ENCODE measurements at places on chromosomes 1 and 21.

- no peak for DNase-seq
These were observed 198.7 kb upstream of the IVNS1ABP start for GRCh38 chr1:185515696-185516095.

GRCh38 chr1:106722466-106722865 is 334.0 kb upstream of the PRMT6 start:
- no peak for DNase-seq

DNA sequence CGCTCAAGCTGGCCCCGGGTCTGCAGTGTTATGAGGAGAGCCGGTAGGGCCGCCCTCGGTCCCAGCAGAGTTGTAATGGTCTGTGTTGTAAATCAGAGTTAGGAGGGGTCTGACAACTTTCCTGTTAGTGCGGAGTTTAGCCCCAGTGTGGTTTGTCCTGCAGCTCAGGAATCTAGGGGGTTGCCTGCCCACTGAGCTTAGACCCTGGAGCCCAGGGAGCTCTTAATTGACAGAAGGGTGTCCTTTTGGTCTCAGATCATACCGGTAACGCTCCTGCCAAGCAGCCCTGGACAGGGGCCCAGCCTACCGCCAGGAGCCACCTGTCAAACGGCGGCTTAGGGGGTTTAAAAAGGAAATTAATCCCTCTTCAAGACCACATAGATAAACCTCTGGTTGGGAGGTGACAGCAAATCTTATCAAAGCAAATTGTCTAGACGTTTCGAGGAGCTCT is 164.4 kb downstream of the DYRK1A start:
- DNase-seq: no peak

DNA sequence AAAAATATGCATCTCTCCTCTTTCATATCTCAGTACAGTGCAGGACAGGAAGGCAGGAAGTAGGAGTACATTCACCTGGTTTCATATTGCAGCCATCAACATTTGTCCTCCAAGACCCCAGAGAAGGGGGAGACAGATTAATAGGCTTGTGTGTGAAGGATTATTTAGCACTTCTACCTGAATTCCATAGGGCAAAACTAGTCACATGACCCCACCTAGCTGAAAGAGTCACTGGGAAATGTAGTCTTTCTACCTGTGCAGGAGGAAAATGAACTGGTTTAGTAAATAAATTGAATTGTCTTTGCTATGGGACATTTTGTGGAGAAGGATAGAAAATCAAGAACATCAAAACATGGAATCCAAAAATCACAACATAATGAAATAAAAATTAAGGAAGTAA is 13.9 kb upstream of the TRIM33 start:
- DNase-seq: no peak

DNA sequence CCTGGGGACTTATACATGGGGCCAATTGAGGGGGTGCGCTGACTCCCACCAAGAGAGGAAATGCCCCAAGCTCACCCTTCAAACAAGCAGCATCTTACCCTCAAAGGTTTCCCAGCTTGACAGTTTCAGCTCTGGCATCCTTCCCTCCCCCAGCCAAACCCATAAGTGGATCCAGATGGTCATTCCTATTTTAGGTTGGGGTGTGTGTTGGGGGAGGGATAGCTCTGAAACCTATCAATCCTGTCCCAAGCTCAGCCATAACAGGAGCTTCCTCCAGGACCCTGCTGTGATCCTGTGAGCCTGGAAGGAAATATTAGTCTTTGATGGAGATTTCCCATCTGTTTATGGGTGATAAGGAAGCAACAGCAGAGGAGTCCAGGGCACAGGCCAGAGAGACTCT is 3.4 kb upstream of the TMEM222 start:
- no peak for DNase-seq

DNA sequence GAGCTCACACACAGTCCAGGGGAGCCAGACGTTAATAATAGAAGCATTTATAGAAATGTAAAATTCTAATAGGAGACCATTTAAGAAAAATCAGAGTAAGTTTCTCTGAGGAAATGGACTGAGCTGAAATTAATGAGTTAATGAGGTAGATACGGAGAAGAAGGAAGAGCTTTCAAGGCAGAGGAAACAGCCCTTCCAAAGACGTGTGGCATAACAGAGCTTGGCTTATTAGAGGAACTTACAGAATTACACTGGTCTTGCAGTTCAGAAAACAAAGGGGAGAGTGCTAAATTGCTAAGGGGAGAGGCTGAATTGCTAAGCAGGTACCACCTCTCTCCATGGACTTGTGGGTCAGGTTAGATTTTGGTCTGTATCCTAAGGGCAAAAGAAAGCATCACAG is 8.2 kb upstream of the PIGK start:
- DNase-seq: no peak

DNA sequence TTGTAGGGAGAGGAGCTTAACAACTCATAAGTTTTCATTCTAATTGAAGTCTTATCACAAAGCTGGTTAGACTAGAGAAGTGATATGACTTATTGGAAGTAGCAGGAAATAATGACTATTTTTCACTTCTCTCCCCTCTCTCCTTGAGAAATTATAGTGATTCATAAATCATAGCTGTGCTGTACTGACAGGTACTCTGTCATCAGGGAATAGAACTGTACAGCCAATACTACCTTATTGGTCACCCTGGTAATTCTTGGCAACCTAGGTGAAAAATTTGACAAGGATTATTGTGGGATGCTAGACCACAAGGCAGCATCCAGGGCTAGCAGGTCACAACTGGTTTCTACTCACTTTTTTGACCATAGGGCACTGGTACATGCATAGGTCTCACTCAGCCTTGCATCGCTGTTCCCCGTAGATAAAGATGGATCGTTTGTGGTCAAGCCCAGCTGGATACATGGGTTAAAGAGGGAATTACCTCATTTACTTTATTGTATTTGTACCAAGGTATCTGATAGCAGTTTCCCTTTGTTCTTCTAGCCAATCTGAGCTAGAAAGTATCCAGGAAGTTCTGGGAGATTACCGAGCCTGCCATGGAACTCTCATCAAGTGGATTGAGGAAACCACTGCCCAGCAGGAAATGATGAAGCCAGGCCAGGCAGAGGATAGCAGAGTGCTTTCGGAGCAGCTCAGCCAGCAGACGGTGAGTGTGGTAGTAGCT is 113.6 kb downstream of the MACF1 start:
- no peak for DNase-seq

DNA sequence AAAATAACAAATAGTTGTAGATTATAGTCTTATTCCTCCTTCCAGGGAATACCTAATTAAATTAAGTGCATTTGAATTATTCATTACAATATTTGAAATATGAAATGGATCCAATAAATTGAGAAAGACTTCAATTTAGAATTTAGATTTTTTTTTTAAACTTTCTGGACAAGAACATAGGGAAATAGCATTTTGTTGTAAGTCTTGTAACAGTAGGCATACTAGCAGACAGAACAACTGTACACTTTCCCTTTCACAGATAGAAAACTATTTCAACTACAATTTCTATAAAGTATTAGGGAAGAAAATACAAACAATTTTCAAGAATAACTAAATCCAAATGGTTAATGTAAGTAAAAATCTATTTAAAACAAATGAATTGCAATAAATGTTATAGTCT is 577.5 kb downstream of the USP25 start:
- DNase-seq: no peak

GRCh38 chr1:235679644-235680043 is 30.1 kb upstream of the GNG4 start:
- DNase-seq: no peak

DNA sequence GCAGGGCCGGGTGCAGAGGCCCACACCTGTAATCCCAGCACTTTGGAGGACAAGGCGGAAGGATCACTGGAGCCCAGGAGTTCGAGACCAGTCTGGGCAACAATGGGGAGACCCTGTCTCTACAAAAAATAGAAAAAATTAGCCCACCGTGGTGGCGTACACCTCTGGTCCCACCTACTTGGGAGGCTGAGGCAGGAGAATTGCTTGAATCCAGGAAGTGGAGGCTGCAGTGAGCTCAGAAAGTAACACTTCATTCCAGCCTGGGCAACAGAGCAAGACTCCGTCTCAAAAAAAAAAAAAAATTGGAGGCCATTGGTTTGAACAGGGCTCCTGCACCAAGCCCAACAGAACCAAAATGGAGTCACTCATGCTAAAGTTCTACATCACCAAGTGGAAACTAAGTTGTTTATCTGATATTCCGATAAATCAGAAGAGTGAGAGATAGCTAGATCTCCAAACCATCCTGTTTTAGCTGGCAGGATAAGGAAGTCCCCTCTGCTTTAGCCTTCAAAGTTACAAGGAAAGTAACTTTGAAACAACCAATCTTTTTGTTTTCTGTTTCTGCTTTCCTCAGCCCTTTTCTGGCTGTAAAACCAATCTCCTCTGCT is 766 bp upstream of the LSM10 start:
- no peak for DNase-seq

- DNase-seq: no peak
These were observed 34.0 kb upstream of the SLC45A3 start for GRCh38 chr1:205714190-205714905.

DNA sequence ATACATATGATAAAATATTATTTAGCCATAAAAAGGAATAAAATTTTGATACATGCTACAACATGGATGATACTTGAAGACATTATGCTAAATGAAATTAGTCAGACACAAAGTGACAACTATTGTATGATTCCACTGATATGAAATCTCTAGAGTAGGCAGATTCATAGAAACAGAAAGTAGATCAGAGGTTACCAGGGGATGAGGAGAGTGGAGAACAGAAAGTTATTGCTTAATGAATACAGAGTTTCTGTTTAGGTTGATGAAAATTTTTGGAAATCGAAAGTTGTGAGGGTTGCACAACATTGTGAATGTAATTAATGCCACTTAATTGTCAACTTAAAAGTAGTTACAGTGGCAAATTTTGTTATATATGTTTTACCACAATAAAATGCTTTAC is 315.7 kb upstream of the USP25 start:
- DNase-seq: no peak

DNA sequence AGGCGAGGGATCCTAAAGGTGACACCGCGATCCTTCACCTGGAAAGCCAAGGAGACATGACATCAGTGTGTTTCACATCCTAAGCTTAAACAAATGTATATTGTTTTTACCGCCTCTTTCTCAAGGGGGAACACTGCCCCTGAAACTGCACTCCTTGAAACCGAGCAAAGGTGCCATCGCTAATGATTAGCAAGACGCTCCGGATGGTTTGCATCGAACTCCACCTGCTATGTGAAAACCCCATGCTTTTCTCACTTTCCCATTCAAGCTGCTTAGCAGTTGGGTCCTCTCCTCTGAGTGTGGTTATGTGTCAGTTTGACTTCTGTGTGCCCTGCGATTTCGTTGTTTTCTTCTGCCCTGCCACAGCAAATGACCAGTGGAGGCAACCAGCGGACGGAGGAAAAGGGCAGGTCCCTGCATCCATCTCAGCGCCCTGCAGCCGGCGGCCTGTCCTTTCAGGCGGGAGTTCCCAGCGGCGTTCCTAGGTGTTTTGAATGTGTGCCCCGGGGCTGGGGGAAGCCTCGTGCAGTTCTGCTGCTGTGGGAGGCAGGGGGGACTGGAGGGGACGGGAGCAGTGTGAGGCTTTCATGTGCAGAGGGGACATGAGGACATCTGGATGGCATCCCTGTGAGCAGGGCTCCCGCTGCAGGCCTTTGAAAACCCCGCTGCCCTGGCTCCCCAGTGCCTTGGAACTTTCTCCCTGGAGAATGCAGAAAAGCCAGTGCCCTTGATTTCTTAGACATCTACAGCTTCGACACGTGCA is 16.1 kb downstream of the ZBTB18 start:
- DNase-seq: no peak

GRCh38 chr1:100038660-100039287 is 69.0 kb downstream of the SLC35A3 start:
- peak; percentile 68 for DNase-seq

GRCh38 chr1:150576794-150577556 is 2.4 kb downstream of the MCL1 start:
- DNase-seq: no peak

- no peak for DNase-seq
These were observed 84.1 kb downstream of the DMRTB1 start for GRCh38 chr1:53543130-53543777.

DNA sequence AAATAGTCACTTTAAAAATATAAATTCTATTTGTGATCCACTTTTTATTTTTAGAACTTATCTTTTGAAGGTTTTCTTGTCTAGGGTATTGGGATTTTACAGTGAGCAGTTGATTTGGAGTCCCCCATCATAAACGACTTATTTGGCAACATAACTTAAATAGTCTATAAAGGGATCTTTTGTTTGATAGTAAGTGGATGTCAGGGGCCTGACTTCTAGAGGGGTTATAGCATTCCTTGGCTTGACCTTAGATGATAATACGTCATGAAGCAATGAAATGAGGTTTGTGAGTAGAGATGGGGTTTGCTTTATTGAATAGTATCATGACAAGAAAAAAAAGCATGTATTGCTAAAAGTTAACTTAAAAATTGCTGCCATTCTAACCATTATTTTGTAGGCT is 17.8 kb downstream of the VPS45 start:
- no peak for DNase-seq

GRCh38 chr1:92883297-92883696 is 51.5 kb downstream of the RPL5 start:
- DNase-seq: no peak

DNA sequence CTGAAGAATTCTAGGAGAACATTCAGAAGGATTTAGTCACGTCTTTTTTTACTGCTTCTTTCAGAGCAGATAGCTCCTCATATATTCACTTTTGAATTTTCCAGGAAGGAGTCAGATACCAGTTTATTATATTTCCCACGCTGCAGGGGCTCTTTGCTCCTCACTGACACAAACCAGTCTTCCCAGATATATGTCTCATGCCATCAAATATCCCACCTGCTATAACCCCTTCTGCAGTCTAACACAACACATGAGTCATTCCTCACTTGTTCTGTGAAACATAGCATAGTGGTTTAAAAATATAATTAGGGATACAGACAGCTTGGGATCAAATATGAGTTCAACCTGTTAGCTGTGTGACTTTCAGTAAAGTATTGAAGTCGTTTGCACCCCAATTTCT is 251.7 kb upstream of the DPYD start:
- DNase-seq: no peak

- DNase-seq: no peak
These were observed 22.0 kb downstream of the RLF start for GRCh38 chr1:40183055-40183710.

DNA sequence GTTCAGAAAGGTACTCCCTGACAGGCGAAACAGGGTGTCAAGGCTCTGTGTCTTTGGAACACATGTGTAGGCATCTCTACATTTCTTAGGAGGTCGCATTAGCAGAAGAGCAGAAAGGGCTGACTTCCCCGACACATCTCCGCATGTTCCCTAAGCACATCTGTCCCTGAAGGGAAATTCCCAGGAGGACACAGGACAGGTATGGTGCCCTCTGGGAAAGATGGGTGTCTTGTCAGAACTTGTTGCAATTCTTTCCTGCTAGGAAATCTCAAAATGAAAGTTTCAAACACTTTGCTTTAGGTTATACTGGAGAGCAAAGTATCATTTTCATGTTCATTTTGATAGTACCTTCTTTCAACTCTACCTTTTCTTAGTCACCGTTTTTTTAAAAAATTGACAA is 2.0 kb downstream of the DSCAM start:
- no peak for DNase-seq

GRCh38 chr1:205272536-205272935 is 44.8 kb downstream of the TMCC2 start:
- DNase-seq: no peak

- no peak for DNase-seq
These were observed 34.1 kb downstream of the C8B start for GRCh38 chr1:56931686-56932085.

- no peak for DNase-seq
These were observed 13.6 kb upstream of the NDC1 start for GRCh38 chr1:53851571-53852285.

GRCh38 chr1:41608211-41608610 is 123.7 kb upstream of the EDN2 start:
- DNase-seq: no peak
